ENCODE measurements at places on chromosomes 16 and 17.

DNA sequence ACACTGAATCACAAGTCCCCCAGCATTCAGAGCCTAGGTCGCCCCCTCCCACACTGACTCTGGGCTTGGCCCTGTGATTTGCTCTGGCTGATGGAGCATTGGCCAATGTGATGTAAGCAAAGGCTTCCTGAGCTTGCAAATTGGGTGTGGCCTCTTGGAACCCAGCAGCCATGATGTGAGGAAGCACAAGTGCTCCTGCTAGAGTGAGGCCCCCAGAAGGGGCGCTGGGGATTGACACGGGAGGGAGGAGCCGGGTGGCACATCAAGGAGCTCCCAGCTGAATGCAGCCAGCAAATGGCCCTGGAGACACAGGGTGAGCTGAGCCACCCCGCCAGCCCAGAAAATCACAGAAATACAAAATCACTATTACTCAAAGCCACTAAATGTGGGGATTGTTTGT lies 308.5 kb downstream of the C16orf95 start:
- DNase-seq, result no peak

DNA sequence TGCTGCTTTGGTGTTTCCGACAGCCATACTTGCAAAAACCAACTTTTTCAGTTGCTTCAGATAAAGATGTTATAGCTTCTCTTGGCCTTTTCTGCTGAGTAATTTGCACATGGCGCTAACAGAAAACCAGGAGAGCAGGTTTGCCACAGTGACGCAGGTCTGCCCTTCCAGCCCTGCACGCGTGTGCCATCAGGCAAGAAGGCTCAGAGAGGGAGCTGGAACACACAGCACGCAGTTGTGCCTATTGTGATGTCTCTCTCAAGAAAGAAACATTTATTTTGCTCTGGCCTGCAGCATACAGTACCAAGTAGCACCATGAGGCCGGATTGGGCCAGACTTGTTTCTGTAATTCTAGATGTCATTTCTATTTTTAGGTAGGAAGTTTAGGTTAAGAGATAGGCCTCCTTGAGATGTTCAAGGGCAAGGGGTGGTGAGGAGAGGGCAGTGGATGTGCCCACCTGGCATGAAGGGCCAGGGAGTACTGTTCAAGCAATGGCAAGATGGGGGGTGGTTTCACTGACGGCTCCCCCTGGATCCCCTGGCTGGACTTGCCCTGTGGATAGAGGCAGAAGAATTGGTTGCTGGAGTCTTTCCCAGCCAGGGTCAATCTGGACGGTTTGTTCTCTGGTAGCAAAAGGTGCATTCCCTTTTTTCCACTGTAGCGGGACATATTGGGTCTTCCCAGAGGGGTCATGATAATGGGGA lies 1.9 kb downstream of the CBX2 start:
- DNase-seq, result no peak

DNA sequence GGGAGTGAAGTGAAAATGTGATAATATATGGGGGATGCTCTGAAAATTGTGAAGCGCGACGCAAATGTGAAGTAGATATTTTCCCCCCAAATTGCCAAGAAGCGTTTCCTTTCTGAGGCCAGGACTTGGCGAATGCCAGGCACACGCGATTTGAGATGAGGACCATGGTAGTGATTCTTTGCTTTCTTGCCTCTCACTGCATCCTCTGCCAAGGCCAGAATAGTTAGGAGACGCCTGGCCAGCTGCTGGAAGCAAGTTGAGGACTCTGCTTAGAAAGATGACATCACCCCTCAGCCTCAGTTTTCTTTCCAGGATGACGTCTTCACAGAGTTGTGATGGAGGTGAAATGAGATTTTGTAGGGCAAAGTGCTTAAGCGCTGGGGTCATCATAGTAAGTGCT lies 25.9 kb downstream of the PIPOX start:
- no peak for DNase-seq

DNA sequence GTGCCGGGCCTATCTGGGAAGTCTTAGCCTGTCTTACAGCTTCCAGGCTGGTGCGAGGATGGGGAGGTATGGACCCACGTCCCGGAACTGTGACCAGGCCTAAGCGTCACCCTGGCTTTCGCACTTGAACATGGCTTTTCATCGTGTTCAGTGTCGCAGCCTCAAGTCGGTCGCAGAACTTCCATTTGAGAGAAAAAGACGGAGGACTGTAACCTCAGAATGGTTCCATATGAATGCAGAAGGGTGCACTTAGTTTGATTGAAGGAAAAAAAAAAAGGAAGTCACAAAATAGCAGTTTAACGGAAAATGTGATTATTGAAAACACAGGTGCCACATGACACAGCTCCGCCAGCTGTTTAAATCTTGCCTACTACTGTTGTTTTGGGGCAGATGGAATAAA lies 30.2 kb upstream of the JPT2 start:
- DNase-seq, result no peak

DNA sequence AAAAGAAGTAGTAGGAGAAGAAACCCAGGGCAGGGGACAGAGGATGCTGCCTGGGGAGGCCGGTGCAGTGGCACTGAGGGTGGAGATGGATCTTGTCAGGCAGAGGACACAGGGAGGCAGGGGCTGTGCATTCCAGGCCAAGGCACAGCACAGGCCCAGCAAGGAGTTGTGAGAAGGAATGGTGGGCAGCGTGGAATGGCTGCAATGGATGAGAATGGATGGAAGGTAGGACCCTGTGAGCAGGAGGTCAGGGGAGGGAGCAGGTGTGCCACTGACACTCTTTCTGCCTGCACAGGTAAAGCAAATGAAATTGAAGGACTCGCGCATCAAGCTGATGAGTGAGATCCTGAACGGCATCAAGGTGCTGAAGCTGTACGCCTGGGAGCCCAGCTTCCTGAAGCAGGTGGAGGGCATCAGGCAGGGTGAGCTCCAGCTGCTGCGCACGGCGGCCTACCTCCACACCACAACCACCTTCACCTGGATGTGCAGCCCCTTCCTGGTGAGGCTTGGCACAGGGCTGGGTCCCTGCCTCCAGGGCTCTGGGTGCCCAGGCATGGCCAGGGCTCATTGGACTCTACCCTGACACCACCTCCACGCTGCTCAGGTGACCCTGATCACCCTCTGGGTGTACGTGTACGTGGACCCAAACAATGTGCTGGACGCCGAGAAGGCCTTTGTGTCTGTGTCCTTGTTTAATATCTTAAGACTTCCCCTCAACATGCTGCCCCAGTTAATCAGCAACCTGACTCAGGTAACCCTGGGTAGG lies 32.8 kb downstream of the ABCC3 start:
- DNase-seq, result no peak
